ENCODE measurements at places on chromosomes 5 and 9.

DNA sequence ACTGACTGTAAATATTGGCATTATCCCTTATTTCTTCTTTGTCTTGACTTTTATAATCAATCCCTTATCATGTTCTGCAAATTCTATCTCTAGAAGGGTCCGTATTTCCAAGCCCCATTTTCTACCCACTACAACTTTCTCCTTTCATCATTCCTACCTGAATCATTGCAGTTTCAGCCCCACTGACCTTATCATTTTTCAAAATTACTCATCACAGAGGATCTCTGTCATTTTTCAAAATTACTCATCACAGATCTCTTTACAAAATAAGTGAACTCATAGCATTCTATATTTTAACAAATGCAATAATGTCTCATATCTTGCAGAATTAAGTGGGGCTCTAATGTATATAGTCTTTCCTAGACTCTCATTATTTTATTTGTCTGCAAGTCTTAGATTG lies 256.9 kb upstream of the COX7C start:
- DNase-seq = no peak

DNA sequence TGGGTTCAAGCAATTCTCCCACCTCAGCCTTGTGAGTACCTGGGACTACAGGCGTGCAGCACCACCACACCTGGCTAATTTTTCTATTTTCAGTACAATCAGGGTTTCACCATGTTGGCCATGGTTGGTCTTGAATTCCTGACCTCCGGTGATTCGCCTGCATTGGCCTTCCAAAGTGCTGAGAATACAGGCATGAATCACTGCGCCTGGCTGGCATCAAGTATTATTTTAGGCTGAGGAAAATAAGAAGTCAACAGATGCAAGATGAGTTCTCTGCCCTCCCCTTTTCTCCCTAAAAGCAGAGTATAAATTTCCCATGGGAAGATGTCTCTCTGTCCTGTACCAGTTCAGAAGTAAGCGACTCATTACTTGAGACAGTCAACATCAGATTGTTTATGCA lies 71.5 kb downstream of the ELAVL2 start:
- no peak for DNase-seq

- no peak for DNase-seq
These were observed 4.7 kb upstream of the ZNF131 start for GRCh38 chr5:43115968-43116367.

DNA sequence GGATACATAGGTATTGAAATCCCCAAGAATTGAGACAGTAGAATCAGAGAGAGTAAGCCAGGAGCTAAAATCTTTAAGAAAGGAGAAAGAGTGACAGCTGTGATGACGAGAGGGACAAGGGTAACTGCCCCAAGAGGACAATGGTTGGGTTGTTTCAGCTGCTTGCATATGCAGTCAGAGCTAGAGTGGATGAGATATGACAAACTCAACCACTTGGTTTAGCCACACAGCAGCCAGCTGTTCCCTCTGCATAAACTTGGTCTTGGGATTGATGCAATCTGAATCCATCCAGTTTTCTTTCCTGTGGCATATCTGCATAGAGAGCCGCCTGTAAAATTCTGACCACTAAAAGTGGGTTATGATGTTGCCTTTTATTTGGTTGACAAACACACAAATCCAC lies 100.7 kb downstream of the ZNF622 start:
- DNase-seq = no peak

DNA sequence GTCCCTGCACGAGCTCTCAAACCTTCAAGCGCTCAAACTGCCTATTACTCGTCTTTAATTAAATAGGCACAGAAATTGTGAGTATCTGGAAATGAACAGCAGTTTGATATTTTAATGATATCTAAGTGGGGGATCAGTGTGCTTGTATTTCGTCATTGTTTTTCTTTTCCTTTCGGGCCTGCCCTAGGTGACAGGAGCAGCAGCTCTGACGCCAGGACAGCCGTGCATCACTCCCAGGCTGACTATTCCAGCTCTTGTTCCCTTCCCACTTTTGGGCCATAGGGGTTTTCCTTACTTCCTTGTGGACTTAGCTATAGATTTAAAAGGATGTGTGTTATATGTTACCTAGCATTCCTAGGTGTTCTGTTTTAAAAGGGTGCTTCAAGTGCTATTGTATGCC lies 9.5 kb downstream of the BNIP1 start:
- DNase-seq = no peak

DNA sequence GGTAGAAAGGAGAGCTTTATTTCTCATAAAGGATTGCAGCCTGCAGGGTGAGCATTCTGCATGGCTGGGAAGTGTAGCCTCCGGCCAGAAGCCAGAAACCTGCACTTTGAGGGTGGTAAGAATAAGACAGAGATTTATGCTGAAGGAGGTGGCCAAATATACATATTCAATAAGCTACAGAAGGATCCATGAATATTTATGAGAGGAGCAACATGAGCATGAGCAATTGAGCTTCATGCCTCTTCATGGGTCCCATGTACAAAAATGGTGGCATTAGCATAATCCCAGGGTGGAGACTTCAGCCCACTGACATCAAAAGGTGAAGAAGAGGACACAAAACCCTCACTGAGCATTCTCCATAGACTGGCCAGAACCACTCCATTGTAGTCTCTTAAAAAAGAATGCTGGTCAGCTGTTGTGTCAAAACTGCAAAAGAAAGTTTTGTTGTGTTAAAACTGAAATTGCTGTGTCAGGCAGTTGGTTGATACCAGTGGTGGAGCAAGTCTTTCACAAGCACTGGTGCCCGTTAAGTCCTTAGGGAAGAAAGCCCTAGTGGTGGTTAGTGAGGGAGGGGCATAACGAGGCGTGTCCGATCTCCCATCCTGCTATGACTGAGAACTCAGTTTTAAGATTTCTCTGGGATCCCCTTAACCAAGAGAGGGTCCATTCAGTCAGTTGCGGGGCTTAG lies 160.8 kb upstream of the MAP1B start:
- DNase-seq = no peak
